ENCODE measurements at places on chromosomes 5 and 9. TPM values are rescaled to one million over a fixed set of nuclear protein-coding genes. Genes with fewer than 3 reads are reported as not detected.

Gene SLC34A3
- total RNA-seq, result not detected

GRCh38 chr5:124952566-124952965 is 206.1 kb upstream of the ZNF608 start:
- no peak for DNase-seq

Gene PCDHB2
- total RNA-seq, result 0.25 TPM

Gene PCDHB6
- total RNA-seq, result not detected

DNA sequence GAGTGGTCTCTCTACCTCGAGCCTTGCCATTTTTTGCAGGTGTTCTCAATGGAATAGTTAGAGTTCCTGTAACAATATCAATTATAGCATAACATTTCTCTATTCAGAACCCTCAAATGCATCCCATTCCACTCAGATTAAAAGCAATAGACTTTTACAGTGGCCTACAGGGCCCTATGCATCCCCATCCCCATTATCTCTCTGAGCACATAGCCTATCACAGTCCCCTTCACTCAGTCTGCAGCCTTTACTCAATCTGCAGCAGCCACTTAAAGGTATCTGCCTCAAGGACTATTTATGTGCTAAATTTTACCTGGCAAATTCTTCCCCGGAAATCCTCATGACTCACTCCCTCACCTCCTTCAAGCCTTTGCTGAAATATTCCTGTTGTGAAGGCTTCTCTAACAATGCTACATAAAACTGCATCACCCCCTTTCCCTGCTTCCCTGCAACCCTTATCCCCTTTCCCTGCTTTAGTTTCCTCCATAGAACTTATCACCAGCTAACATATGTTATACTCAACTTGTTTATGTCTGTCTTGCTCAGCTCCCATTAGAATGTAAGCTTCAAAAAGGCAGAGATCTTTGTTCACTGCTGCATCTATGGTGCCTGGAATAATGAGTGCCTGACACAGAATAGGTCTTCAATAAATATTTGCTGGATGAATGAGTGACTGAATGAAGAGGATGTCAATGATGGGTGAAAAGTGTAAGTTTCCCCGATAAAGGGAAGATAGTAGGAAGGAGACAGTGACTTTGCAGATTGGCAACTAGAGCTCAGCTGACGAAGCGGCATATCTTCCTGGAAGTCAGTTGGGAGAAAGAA is 54.1 kb upstream of the ZNF366 start:
- DNase-seq, result no peak

DNA sequence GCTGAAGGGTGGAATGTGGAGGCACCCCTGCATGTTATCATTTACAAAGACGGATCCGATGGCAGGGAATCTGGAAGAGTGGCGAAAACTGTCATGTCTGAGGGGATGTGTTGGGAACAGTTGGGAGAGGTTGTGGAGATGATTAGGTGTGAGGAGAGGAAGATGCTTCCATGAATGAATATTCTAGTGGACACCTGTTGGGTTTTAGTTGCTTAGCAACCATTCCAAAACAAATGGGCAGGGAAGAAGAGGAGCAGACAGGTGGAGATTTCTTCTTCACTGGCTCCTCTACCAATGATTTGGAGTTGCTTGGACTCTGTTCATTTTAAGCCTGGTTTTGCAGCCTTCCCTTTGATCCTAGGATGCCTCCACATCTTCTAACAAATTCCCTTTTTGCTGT is 465.3 kb upstream of the CLINT1 start:
- no peak for DNase-seq

- DNase-seq, result no peak
These were observed 2.7 kb upstream of the LARS1 start for GRCh38 chr5:146185161-146185560.

GRCh38 chr5:69238760-69239251 is 4.1 kb downstream of the CDK7 start:
- DNase-seq, result no peak

Gene FBN2
- 0.16 TPM for total RNA-seq

- no peak for DNase-seq
These were observed 1537.6 kb upstream of the CDH9 start for GRCh38 chr5:28576022-28576421.

Gene SH2D3C
- 15.9 TPM for total RNA-seq

- DNase-seq, result no peak
These were observed 89.3 kb upstream of the SV2C start for GRCh38 chr5:75993643-75994520.

DNA sequence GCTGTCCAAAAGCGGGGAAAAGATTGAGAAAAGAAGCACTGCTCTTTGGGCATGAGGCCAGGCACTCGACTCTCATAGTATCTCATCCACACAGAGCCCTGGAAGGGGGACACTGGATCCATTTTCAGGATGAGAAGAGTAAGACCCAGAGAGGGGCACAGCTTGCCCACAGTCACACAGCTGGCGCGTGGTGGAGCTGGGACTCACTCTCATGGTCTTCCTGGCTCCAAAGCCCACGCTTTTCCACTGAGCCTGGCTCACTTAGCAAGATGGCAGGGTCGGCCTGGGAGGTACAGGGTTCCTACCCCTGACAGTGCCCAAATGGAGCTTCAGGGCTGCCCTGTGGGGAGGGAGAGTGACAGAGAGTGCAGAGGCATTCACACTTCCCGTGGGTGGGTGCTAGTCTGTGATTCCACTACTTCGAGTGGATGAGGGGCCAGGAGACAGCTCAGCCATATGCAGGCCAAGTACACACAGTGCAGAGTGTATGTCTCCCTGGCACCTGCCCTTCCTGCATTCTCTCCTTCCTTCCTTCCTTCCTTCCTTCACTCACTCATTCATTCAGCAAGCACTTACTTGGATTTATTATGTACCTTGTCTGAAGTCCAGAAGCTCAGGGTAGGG is 18.3 kb upstream of the IGFBPL1 start:
- no peak for DNase-seq

Gene PTPRD
- not detected for total RNA-seq

Gene PCDHB14
- not detected for total RNA-seq

- DNase-seq, result no peak
These were observed 16.8 kb downstream of the NR6A1 start for GRCh38 chr9:124754289-124754688.

DNA sequence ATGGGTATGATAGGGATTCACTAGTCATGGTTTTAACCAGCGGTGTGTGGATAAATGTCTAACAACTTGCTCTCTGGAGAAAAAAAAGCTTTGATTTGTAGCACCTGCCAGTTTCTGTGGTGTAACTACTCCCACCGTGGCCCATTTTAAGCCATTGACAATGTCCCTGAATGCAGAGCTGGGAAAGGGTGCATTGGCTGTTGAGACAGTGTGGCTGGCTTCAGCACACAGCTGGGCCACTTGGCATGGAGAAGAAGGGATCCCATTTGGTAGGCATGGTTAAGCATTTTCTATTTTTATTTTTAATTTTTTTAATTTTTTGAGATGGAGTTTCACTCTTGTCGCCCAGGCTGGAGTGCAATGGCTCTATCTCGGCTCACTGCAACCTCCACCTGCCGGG is 31.5 kb upstream of the SYNPO start:
- DNase-seq, result no peak

Gene SPAG8
- total RNA-seq, result 0.97 TPM

GRCh38 chr5:177004961-177005360 is 1.6 kb downstream of the UIMC1 start:
- no peak for DNase-seq

Gene CCDC112
- total RNA-seq, result 2.8 TPM

All from T-helper 17 cell (primary cell).